ENCODE measurements at places on chromosomes 12 and 14.

DNA sequence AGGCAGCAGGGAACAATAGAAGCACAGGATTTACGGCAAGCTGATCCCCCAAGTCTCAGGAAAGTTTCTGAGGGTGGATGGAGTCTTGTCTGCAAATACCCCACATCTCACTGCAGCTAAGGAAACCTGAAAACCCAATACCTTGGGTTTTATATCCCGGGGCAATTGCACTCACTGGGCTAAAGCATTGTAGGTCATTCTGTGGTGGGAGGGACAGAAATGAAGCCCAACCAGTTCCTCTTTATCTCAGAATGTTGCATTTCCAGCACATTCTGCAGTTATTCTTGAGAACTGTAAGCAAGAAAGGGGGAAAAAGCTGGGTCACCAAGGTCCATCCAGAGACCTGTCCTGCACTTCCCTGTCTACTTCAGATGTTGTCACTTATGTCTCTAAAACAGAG, 39.8 kb downstream of the C12orf42 start:
- no peak for DNase-seq

GRCh38 chr14:38256533-38256840, 594 bp upstream of the CLEC14A start:
- no peak for DNase-seq

DNA sequence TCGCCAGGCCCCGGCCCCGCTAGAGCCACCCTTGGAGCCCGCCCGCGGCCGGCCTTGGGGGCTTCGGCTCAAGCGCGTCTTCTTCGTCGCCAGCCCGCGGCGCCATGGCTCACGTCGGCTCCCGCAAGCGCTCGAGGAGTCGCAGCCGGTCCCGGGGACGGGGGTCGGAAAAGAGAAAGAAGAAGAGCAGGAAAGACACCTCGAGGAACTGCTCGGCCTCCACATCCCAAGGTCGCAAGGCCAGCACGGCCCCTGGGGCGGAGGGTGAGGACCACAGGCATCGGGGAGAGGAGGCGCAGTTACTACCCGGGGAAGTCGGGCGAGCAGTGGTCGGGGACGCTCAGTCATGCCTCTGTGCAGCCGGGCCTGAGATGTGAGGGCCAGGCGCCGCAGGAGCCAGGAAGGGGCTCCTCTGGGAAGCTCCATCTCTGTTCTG, 573 bp downstream of the ARL6IP4 start:
- peak; percentile 57 for DNase-seq

DNA sequence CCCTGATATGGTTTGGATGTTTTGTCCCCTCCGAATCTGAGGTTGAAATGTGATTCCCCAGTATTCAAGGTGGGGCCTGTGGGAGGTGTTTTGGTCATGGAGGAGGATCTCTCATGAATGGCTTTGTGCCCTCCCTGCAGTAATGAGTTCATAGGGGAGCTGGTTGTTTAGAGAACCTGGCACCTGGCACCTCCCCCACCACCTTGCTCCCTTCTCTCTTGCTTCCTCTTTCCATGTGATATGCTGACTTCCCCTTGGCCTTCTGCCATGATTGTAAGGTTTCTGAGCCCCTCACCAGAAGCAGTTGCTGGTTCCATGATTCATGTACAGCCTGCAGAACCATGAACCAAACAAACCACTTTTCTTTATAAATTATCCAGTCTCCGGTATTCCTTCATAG, 32.6 kb downstream of the CD163L1 start:
- DNase-seq, result no peak
